ENCODE measurements at places on chromosomes 1 and 21.

DNA sequence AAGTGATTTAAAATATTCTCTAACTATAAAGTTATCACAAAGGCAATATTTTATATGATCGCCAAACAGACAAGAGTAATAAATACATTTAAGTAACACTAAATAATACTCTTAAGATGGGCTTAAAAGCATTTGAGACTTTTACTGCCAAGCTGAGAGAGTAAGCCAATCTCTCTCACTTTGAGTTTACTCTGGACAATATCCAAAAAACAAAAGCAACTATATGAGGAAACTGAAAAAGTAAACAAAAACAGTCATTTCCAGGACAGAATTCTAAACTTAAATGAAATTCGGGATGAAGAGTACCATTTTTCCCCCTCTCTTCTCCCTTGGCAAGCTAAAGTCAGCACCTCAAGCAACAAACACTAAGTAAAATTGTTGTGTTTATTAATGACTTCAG, 173.2 kb downstream of the COP1 start:
- DNase-seq = no peak

GRCh38 chr1:207755846-207756693, 4.2 kb downstream of the CD46 start:
- no peak for DNase-seq

GRCh38 chr1:159879136-159879535, 16.7 kb upstream of the VSIG8 start:
- no peak for DNase-seq

- DNase-seq = no peak
Observed at GRCh38 chr1:244302876-244303609, 148.7 kb downstream of the ADSS2 start.
